ENCODE measurements at places on chromosomes 5 and 9.
A peak's percentile ranks its signal among the peaks of the same experiment; 100 is the strongest.

- no peak for DNase-seq
Observed at GRCh38 chr5:73780302-73781080, 154.5 kb downstream of the ARHGEF28 start.

GRCh38 chr5:1724822-1725602, 74.6 kb downstream of the MRPL36 start:
- DNase-seq: no peak

GRCh38 chr5:77423022-77423750, 68.9 kb downstream of the WDR41 start:
- DNase-seq: no peak

DNA sequence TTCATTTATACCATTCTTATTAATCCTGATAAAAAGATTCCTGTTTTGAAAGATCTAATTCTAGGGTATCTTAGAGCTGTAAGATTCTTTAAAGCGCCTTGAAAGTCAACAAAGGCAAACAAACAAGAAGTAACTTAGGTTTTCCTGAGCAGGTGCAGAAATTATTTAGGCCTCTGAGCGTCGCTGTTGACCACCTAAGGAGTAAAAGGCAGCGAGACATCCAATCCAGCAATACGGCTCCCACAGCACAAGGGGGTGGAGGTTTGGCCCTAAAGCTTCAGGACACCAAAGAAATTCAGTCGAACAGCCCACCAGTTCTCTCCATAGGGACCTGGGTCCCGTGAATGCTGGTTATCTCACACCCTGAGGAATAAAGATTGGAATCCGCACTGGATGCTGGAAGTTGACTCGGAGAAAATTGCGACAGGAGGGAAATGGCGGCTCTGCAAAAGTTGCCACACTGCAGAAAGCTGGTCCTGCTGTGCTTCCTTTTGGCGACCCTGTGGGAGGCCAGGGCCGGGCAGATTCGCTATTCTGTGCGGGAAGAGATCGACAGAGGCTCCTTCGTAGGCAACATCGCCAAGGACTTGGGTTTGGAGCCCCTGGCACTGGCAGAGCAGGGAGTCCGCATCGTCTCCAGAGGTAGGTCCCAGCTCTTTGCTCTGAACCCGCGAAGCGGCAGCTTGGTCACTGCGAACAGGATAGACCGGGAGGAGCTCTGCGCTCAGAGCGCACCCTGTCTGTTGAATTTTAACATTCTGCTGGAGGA, at the start of gene PCDHGA2:
Gene PCDHGA2 (plus strand): TSS at position 223 of the 769 bp plus-strand sequence.
- DNase-seq: no peak

GRCh38 chr5:158436271-158437065, 577.5 kb upstream of the CLINT1 start:
- peak; percentile 21 for DNase-seq

DNA sequence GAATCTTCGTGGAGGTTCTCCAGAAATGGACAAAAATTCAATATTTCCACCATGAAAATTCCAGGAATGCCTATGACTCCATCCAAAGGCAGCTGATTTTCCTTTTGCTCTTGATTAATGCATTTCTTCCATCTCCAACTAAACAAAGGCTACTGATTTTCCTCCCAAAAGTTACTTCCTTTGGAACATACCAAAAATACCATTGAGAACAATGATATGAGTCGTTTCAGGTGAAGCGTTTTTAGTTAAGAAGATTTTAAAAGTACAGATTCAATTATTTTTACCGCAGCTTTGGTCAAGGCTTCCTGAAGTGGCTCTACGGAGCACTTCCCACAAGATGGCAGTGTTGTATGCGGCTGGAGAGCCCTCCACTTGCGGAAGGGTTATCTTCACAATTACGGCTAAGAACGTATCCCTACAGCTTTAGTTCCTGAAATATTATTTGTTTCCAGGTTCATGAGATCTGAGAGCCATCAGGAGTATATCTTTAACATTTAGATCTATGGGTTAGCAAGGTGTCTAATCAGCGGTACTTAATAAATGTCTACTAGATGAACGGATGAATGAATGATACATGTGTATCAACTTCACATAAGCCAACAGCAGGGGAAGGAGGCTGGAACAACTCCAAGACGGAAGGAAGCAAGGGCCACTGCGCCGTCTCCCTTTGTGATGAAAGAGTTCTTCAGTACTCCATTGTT, 35.9 kb upstream of the ARSB start:
- peak; percentile 13 for DNase-seq

- no peak for DNase-seq
Observed at GRCh38 chr5:11719888-11720481, 184.3 kb downstream of the CTNND2 start.

DNA sequence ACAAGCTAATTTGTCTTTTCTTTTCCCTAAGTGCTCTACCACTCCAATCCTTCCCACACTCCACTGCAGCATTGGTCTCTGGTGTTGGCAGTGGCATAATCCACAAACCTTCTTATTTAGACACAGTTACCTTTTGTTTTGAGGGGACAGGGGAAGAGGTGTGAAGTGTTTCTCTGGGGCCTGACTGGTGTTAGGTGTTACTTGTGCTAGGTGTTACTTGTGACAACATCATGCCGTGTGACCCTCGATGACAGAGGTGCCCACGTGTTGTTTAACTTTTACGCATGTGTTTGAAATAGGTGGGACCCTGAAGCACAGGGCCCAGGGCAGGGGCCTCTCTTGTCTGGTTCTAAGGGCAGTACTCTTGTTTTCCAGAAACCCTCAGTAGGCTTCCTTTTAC, 70.5 kb upstream of the SPRY4 start:
- DNase-seq: no peak

DNA sequence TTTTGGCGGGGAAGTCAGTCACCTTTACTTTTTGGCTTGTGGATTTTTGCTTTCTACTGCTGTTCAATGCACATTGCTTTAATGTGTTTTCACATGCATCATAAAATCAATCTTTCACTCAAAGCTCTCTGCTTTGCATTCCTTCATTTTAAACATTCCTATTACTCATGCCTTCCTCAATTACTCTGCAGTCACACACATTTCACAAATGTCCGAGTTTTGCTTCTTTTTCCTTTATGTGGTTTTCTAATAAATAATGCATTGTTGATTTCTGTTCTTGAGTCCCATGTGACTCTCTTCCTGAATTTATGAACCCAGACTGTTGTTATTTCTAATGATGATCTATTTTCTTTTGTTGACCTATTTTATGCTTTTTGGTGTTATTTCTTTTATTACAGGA, 82.3 kb upstream of the EPB41L4B start:
- DNase-seq: no peak

- no peak for DNase-seq
Observed at GRCh38 chr9:93043122-93043521, 15.4 kb upstream of the SUSD3 start.

GRCh38 chr5:91269198-91269597, 113.9 kb downstream of the ARRDC3 start:
- no peak for DNase-seq

DNA sequence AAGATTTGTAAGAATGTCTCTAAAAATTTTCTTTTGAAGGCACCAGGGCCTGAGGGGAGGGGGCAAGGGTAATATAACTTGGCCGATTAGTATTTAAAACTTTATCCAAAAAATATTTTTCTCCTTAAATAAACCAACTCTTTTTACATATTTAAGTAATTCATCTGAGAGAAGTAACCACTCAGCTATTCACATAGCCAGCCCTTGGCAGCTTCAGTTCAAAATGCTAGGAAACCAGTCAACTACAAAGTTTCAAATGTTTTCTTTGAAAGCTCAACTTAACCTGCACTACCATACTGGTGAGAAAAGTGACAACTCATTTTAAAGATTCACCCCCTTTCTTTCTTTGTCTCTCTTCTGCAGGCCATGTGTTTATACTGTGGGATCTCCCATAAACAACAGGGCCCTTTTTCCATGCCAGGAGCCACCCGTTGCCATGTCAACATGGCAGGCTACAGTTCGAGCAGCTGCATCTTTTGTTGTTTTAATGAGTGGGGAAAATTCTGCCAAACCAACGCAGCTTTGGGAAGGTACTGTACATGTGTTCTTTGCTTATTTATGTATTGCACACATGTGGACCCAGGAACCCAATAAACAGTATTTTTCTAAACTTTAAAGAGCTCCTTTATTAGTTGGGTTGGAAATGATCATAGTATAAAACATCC, 46.3 kb downstream of the AOPEP start:
- DNase-seq: no peak

DNA sequence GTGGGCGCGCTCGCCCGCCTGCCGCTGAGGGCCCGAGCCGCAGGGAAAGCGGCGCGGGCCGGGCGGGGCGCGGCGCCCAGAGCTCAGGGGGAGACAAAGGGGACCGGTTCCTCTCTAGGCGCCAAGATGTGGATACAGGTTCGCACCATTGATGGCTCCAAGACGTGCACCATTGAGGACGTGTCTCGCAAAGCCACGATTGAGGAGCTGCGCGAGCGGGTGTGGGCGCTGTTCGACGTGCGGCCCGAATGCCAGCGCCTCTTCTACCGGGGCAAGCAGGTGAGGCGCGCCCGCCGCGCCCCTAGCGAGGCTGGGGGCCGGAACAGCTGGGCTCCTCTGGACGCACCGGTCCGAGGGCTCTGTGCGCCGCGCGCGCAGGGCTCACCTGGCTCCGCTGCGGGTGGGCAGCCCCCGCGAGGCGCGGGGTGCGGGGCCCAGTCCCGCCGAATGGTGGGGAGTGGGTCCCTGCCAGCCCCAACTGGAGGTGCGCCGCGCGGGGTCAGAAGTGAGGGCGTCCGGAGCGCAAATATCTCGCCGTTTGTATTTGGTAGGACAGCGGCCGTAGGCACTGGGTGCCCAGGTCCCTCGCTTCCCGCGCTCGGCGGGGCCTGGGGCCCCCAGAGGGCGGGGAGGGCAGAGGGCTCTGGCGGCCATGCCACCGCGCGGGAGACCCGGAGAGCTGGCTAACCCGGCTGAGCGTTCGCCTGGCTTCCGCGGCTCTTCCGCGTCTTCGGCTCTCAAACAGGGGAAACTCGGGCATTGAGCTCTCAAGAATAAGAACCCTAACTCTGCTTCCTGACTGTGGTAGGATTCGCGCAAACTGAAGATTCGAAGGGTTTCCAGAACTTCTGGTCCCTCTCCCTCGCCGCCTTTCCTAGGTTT, 607 bp downstream of the UHRF2 start:
- peak; percentile 30 for DNase-seq

- no peak for DNase-seq
Observed at GRCh38 chr5:97163360-97163764, 19.7 kb downstream of the RIOK2 start.

DNA sequence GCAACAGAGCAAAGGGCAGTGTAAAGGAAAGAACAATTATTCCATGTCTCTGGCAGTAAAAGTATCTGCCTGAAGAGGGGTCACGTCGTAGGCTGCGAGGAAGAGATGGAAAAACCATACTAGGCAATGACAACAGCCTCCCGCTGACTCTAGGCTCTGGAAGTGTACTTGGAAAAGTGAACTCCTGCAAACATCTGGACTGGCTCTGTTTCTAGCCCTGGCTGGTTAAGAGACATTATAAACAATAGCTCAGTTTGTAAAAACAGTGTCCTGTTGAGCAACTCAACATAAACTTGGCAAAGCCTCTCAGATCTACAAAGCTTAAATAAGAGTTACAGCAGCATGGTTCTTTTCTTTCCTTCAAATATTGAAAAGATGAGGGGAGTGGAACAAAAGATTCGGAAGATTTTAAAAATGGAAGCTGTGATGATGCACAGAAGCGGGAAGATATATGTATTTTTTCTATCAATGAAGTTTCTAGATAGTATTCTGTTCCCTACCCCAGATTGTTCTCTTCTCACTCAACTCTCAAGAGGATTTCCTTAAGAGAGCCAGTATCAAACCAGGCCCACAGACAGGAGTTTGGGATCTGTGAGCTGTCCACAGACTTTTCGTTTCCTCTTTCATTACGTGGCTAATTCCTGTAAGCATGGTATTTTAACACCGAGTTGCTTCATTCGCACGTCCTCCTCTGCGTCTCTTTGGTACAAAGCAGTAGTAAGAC, 79.4 kb downstream of the SPTLC1 start:
- DNase-seq: no peak

GRCh38 chr5:147892696-147893296, 13.5 kb downstream of the C5orf46 start:
- no peak for DNase-seq

- DNase-seq: no peak
Observed at GRCh38 chr9:108134486-108135128, 645.0 kb upstream of the KLF4 start.

DNA sequence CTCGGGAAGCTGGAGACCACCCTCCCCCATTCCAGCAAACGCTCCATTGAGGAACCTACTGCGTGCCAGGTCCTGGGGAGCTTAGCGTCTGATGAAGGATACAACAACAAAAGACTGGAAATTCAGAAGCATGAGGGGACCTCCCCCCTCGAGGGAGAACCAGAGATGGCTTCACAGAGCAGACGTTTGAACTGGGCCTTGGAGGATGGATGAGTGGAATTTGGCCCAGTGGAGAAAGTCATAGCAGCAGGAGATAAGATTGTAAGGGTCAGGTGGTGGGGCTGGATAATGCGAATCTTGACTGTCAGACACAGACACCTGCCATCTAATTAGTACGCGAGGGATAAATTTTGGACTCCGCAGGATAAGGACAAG, 1.2 kb upstream of the SLC25A51 start:
- DNase-seq: no peak

DNA sequence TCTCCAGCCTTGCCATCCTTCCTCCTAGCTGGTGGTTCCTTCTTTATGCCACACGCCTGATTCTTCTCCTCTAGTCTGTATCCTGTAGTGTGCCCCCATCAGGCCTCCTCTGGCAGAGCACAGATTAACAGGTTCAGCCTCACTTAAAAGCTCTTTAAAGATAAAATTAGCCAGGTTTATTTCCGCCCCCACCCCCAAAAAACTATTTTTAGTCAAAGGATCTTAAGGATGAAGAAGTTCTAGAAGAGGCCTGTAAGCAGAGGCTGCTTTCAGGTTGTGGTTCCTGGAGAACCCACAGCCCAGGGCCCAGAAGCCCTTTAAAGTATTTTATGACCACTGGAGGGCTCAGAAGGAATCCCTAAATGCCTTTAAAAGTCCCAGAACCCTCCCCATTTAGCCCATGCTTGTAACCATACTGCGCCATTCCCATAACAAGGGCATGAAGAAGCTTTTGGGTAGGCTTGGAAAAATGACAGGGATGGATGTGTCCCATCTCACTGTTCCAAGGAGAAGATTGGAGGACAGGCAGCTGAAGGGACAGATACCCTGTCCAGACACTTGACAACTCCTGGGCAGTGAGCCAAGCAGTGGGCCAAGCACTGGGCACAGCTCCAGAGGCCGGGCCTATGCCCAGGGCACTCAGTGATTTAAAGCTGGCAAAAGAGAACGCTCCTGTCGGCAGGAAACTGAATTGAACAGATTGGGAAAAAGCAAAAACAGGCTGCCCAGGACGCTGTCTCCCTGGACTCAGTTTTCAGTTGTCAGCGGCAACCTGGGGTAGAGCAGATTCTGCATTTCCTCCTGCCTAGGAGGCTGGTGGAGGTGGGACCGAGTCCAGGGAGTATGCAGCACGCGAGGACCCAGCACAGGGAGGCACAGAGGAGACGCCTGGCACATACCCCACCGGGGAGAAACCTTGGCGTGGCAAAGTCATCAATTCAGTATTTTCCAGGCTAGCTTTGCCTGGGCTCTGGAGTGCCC, 106.3 kb upstream of the SSBP2 start:
- DNase-seq: no peak

GRCh38 chr5:109102096-109102690, 307.6 kb downstream of the PJA2 start:
- DNase-seq: no peak

GRCh38 chr9:18502546-18502945, 28.6 kb downstream of the ADAMTSL1 start:
- no peak for DNase-seq

- no peak for DNase-seq
Observed at GRCh38 chr5:67032921-67033664, 163.5 kb downstream of the CD180 start.
